T-cell (primary cell): ENCODE measurements at places on chromosomes 6 and 20.

DNA sequence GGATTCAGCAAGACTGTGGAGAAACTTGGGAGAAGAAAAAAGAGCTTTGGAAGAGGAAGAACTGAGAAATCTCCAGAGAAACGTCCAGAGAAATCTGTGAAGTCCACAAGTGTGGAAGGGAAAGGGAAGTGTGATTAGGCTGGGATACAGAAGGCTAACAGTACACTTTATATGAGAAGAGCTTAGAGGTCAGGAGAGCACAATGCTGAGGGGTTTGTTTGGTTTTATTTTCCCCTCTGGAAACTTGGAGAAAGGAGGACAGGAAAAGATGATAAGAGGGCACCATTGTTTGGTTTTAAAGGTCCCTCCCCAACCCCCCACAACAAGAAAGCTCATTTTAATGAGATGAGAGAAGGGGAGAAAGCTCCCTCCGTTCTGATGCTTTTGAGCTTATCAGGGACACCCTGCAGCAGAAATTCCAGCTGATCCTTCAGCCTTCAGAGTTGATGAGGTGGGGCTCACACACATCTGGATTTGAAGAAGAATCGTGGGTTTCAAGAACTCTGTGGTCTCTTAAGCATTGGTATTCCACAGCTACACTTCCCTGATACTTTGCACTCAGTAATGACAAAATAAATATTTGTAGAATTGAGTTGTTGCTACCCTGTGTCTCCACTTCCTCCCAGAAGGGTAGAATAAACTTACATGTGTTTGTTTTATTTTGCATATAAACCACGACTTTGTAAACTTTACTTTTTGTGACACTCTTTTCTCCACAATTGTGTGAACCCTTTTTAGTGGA is 1.9 kb downstream of the NT5E start:
- DNase-seq, result no peak

GRCh38 chr6:94323853-94324252 is 904.5 kb upstream of the EPHA7 start:
- no peak for DNase-seq

DNA sequence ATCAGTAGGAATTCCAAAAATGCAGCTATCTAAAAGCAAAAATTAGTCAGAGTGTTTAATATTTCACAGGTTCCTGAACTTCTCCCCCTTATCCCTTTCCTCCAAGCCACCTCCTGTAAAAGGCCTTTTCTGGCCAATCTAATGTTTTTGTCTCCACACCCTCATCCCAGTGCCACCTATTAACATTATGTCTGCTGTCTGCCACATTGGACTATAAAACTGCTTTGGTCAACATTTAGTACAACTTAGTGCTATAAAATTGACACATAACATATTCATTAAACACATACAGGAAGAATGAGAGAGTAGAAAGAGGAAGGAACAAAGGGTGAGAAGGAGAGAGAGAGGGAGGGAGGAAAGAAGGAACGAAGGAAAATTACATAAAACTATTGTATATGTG is 47.7 kb downstream of the MMUT start:
- DNase-seq, result no peak

- no peak for DNase-seq
Measured at GRCh38 chr6:33590531-33591198, 10.6 kb upstream of the BAK1 start.

- DNase-seq, result no peak
Measured at GRCh38 chr20:13299401-13299800, 78.3 kb downstream of the ISM1 start.

- DNase-seq, result no peak
Measured at GRCh38 chr6:9025228-9025627, 589.9 kb upstream of the SLC35B3 start.

- DNase-seq, result no peak
Measured at GRCh38 chr6:6484681-6485080, 103.8 kb upstream of the LY86 start.

DNA sequence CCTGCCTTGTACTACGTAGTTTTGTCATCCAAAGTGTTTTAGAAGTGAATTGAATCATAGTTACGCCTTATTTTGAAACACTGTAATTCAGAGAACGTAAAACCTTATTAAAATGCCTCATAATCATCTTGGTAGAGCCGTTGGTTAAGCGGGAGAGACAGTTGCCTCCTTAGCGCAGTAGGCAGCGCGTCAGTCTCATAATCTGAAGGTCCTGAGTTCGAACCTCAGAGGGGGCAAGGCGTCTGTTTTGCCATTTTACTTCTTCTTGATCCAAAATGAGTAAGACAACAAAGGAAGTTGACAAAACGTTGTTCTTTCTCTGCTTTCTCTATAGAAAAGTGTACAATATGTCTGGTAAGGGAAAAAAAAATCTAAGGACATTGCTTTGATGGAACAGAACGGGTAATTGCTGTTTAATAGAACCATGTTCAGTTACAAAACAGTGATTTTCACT is 20.7 kb upstream of the TRIM27 start:
- peak; percentile 57 for DNase-seq

DNA sequence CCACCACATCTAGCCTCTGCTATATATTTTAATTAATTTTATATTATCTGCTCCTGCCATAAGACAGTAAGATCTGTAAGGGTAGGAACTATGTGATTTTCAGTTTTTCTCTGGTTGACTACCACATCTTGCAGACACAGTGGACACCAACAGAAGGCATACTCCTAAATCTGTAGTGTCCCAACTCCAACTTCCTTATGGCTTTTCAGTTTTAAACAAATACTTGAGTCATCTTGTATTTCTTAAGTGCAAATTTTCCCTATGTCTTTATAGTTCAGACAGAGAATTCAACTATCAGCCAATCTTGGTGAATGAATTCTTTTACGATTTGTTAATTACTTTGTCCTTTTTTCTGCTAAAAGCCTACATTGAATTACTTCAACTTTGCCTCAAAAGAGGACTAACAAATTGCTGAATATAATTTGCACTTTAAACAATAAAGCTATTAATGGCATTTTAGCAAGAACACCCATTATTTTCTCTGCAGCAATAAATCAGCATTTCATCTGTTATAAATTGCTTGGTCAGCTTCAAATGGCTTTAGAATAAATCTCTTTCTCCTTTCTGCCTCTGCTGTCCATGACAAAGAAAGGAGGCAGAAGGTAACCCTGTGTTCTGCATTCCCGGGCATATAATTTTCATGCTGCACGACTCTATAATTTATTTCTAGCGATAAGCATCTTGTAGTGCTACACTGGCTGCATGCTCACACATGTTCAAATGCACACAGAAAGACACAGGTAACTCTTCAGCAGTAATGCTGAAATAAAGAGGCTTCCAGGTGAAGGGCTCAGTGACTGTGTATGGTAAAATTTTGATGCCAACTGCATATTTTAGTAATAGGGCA is 144.8 kb downstream of the BACH2 start:
- no peak for DNase-seq

- no peak for DNase-seq
Measured at GRCh38 chr20:8562356-8562755, 430.3 kb downstream of the PLCB1 start.

DNA sequence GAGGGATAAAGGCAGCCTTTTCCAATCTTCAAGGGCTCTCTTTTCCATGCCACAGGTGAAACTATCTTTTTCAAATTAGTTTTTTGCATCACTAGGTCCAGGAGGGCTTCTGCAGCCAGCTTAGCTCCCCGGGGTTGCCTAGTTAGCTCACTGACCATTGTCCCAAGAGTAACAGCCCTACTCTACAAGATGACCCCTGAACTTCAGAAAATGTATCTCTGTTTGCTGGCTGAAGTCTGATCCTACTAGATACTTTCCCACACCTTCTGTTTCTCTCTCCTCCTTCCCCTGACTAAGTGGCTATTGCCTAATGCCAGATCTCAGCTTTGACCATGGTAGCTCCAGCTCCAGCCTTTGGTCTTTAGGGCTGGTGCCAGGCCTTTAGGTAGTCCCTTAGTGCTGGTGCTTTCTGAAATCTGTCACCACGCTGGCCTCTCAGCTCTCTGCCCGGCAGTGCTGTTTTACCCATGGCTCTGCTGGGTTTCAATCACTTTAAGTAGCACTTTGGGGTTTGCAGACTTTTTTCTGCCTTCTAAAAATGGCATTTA is 255.1 kb downstream of the RNGTT start:
- DNase-seq, result no peak

DNA sequence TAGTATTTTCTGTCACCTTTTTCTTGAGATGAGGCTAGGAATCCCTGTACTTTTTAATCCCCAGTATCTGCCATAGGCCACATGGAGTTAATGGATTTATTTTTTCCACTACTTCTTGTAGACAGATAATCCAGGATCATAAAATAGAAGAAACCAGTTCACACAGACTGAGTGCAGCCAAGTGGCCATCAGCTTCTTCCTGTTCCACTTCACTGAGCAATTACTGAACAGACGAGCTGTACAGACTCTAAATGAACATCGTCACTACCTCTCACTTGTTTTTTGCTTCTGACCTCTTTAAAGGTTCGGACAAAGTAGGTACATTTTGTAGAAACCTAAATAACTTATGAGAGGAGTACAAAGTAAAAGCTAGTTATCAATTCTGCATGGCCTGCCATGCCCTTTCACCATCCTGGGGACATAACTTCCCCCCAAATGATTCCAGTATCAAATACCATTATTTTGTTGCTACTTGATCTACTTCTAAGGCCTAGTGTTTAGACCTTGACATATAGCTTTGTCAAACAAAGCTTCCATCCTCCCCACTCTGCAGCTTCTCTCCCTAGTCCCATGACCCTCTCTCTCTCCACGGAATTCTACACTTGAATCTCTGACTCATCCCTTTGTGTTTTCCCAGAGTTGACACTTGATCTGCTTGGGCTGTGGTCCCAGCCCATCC is 34.4 kb upstream of the ARHGAP18 start:
- no peak for DNase-seq

DNA sequence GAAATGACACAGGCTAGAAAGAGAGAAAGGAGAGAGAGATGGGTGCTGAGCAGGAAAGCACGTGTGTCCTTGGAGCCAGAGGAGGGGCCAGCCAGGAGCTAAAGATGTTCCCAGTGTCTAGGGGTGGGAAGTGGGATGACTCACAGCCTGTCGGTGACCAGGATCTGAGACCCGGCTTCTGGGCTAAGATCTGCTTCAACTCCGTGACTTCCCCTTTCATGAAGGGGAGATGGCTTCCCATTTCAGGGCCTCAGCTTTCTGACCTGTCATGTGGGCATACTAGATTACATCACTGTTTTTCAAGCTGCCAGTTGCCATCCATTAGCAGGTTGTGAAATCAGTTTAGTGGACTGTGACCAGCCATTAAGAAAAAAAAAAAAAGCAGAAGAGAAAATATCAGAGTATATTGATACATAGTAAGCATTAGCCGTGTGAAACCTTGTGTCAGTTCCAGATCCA is 5.4 kb downstream of the TGM3 start:
- DNase-seq, result no peak

GRCh38 chr6:45174045-45174444 is 154.1 kb upstream of the RUNX2 start:
- no peak for DNase-seq

GRCh38 chr20:10763112-10763511 is 89.3 kb upstream of the JAG1 start:
- no peak for DNase-seq

GRCh38 chr20:16216227-16216913 is 356.9 kb downstream of the KIF16B start:
- DNase-seq, result no peak

DNA sequence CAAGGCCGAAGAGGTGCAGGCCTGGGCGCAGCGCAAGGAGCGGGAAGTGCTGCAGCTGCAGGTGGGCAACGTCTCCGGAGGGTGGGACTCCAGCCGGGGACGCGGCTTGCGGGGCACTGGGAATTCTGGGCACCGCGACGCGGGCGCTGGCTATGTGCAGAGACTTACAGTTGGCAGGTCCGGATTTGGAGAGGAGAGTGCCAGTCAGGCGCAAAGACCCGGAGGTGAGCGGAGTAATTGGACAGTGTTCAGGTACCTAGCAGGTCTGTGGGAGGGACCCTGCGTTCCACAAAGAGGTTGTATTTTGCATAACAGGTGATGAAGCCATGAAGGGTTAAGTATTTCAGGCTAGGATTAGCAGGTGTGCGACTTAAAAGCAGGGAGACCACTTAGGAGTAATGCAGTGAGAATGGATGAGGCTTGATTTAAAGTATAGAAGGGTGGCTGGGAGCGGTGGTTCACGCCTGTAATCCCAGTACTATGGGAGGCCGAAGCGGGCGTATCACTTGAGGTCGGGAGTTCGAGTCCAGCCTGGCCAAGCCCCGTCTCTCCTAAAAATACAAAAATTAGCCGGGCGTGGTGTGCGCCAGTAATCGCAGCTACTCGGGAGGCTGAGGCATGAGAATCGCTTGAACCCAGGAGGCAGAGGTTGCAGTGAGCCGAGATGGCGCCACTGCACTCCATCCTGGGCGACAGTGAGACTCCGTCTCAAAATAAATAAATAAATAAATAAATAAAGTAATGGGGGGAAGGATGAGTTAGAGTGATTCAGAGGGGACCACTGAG is 1.0 kb downstream of the MRPS26 start:
- DNase-seq, result no peak

DNA sequence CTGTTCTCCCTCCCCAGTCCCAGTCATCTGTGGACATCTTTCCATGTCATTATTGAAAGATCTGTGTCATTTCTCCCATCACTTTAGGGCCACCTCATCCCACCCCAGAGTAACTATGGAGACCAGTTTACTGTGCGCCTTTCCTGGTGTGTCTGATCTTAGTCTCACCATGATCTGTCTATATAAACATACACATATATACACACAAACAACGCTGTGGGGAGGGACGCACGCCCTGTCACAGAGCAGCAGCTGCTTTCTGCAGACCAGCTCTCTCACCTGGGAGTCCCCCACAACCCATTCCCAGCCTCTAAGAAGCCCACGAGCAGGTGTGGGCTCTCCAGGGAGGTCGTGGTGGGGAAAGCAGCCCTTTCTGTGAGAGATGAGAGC is 68.1 kb upstream of the TOX2 start:
- DNase-seq, result no peak

DNA sequence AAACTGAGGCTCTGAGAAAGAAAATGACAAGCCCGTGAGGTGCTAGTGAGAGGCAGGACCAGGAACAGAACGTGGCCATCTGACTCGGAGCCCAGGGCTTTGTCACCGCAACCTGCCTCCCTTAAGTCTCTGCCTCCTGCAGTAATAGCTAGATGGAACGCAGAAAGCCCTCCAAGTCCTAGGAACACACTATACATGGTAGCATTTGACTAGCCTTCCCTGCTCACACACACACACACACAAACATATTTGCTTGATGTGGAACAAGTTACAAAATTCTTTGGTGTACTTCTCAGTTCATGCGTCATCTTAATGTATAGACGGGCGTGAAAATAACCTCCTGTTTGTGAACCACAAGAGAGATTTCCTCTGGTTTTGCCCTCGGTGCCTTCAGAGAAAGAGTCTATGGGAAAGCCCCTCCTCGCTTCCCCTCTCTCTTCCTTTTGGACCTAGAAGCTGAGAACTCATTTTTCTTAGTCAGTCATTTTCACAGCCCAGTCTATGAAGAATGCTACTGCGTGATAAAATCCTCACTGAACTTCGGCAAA is 38.8 kb downstream of the C6orf52 start:
- DNase-seq, result no peak

DNA sequence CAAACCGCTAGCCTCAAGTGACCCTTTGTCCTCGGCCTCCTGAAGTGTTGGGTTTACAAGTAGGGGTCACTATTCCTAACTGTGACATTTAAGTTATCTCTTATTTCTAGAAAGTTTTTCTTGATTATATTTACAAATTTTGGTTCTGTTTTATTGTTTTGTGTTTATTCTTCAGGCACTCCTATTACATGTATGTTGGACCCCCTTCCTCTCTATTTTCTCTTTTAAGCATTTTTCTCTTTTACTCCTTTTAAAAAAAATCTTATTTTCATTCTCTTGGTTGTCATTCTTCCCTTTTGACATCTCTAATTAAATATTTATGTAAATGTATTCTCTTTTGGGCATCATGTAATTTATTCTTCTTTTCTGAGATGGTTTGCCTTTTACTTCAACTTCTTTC is 50.4 kb upstream of the MAP3K7 start:
- no peak for DNase-seq
